GDM1 (cell line): ENCODE measurements at places on chromosomes 7 and 10.

GRCh38 chr10:1204434-1205326 lies 148.5 kb downstream of the WDR37 start:
- DNase-seq: no peak

GRCh38 chr7:134532180-134532953 lies 5.0 kb downstream of the AKR1B10 start:
- no peak for DNase-seq

- DNase-seq: no peak
Observed at GRCh38 chr7:17142831-17143541, 155.5 kb upstream of the AHR start.

GRCh38 chr7:66815951-66816350 lies 75.4 kb downstream of the RABGEF1 start:
- no peak for DNase-seq
